ENCODE measurements at places on chromosomes 3 and 15. TPM values are rescaled to one million over a fixed set of nuclear protein-coding genes. Genes with fewer than 3 reads are reported as not detected.

Gene LMAN1L
- total RNA-seq, result not detected

DNA sequence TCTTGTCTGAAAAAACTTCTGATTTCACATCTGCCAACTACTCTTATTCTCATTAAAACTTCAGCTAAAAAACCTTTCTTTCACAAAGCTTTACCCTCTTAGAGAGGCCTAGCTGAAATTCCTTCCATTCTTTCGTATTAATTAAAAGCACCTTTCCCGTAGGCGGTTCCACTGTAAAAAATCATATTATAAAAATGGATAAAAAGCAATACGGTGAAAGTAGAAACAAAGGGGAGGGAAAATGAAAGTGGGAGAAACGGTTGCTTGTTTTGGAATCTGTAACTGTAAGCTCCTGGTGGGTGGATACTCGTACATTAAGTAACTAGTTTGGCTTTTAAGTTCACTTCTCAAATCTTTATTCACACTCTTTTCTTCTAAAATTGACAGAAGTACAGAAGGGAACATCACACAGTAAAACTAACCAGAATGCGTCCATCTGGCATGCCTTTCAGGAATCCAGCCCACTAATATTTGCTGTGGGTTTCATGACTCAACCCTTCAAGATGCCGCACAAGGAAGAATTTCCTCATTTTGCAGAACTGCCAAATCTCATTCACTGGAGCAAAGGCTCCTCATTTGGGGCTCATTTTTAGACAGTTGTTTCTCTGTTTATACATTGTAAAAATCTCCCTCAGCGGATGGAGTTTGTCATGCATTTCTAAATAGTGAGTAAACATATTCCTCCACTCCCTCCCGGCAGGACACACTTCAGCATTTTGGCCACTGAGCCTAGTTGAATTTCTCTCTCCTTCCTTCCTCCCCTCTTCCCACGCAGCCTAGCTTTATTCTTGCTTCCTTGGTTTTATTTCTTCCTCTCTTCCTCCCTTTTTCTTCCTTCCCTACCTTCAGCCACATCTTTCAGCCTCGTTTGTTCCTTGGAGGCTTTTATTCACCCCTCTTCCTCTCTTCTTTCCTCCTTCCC lies 419.5 kb upstream of the NAALADL2 start:
- H3K4me1 ChIP-seq, result no peaks in the 10 kb centered on the region
- H3K4me3 ChIP-seq, result peak overlapping the region; percentile 67
- no peaks in the 10 kb centered on the region for H3K27me3 ChIP-seq
- peak overlapping the region; percentile 99 for H3K27ac ChIP-seq
- DNase-seq, result peak; percentile 27

GRCh38 chr15:60128000-60128376 lies 123.9 kb downstream of the FOXB1 start:
- no peak for DNase-seq
- no peaks in the 10 kb centered on the region for H3K36me3 ChIP-seq
- peak overlapping the region; percentile 92 for H3K27ac ChIP-seq

GRCh38 chr3:5136211-5136918 lies 14.3 kb downstream of the ARL8B start:
- no peaks in the 10 kb centered on the region for H3K36me3 ChIP-seq
- H3K4me3 ChIP-seq, result no peak overlapping the region
- H3K27ac ChIP-seq, result peak overlapping the region; percentile 22
- no peaks in the 10 kb centered on the region for H3K27me3 ChIP-seq

DNA sequence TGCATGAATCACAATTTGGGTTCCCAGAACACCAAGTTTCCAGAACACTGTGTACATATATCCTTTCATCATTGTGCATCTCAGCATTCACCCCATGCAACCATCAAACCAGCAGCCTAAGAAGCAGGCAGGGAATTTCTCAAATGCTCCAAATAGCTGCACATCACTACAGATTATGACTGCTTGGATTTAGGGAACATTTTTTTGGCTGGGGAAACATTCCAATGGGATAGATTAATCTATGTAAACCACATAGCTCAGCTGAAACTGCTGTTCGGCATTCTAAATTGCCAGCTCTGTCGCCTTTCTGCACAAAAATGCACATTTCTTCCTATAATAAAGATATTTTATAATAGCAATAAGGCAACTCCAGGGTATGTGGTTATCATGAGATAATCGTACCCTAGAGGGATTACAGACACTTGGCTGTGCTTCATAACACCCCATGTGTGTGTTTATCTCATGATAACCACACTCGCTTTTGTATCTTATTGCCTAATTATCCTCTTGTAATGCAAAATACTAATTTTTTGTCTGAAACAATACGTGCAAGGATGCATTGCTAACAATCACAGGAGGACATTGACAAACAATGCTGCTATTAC lies 483.7 kb upstream of the DPH6 start:
- no peaks in the 10 kb centered on the region for H3K4me1 ChIP-seq
- H3K36me3 ChIP-seq, result no peaks in the 10 kb centered on the region
- H3K27ac ChIP-seq, result no peak overlapping the region
- H3K27me3 ChIP-seq, result no peaks in the 10 kb centered on the region

Gene CLCN2
- 4.2 TPM for total RNA-seq

Gene SLC6A20
- total RNA-seq, result 0.33 TPM

DNA sequence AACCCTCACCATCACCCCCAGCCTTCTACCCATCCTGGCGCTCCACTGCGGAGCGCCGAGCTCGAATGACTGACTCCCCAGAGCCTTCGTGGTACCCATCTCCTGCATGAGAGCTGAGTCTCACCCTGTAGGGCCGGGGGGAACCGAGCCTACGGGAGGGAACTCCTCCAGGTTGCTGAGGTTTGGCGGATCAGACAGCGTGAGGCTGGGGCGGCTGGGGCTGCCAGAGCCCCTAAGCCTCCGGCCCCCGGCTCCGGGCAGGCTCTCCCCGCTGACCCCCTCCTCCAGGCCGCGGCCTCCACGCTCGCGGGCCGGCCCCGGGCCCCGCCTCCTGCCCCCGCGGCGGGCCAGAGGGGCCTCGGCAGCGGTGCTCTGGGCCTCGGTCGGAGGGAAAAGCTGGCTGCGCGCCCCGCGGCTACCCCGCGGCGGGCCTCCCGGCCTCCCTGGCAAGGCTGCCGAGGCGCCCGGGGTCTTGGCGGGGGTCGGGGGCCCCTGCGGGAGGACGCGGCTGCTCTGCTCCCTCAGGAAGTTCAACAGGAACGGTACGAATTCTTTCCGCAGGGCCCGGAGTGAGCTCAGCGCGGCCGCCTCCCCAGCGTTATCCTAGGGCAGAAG lies 643 bp downstream of the CDAN1 start:
- peak overlapping the region; percentile 85 for H3K4me3 ChIP-seq
- no peaks in the 10 kb centered on the region for H3K27me3 ChIP-seq
- H3K27ac ChIP-seq, result peak overlapping the region; percentile 85
- DNase-seq, result no peak

Gene CDV3
- 141 TPM for total RNA-seq

Gene ERC2
- total RNA-seq, result 1.3 TPM

- no peak overlapping the region for H3K4me3 ChIP-seq
- no peaks in the 10 kb centered on the region for H3K27me3 ChIP-seq
- H3K27ac ChIP-seq, result no peak overlapping the region
- no peaks in the 10 kb centered on the region for H3K36me3 ChIP-seq
- no peak for DNase-seq
These were observed 328.2 kb downstream of the SHQ1 start for GRCh38 chr3:72519946-72520604.

All from breast epithelium (tissue), 4 donors.